ENCODE measurements at places on chromosomes 1 and 21.

DNA sequence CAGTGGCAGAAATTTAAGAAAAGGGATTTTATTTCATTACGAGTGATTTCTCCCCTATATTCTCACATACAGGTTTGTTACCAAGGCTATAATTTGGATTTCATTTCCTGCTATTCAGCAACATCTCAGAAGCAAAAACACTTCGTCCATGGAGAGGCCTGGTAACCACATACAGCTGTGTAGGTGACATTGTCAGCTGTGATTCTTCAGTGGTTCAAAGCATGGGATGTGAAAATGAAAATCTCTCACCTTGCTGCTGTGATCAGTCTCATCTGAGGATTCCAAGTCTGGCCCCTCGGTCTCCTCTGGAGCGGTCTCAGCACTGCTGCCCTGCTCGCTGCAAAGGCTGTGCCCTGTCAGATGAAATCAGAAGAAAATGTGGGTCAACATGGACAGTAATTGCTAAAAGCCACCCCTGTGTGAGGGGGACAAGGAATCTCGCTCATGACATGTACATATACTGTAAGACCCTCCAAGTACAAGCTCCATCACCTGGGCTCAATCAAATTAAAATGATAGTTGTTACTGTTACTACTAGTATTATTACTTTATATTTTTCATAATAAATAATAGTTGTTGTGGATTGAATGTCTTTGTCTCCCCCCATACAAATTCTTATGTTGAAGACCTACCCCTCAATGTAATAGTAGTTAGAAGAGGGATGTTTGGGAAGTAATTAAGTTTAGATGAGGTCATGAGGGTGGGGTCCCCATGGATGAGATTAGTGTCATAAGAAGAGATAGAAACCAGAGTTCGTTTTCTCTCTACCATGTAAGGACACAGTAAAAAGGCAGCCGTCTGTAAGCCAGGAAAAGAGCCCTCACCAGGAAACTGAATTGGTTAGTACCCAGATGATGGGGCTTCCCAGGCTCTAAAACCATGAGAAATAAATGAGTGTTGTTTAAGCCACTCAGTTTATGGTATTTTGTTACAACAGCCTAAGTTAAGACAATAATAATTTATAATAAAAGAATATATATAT, 126.7 kb upstream of the KRTAP19-8 start:
- no peak for DNase-seq

GRCh38 chr21:35231090-35231489, 182.0 kb upstream of the RUNX1 start:
- DNase-seq = no peak

DNA sequence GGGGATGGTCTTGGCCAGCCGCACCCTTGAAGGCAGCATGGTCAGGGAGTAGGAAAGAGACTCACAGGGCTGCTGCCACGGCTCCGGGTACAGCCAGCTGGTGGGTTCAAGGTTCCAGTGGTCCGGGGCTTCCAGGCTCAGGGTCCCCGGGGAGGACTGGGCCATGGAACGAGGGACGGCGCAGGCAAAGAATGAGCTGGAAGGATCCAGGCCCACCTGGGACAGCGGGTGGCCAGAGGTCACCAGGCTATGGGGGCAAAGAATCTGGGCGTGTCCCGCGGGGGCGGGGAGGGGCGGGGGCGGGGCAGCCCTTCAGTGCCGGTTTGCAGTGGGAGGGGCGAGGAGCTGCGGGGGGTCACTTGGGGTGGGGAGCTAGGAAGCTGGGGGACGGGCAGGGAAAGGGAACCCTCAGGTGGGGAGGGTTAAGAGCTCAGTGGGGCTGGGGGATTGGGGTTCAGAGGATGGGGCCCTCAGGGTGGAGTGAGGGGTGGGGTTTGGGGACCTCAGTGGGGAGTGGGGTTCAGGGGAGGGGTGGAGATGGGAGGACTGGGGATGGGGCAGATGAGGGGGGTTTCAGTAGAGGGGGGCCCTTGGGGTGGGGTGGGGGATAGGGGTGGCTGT, at the start of gene DNMT3L:
Gene DNMT3L (minus strand): TSS at position 223 of the 621 bp plus-strand sequence. CDS start 638 bp downstream, outside the sequence.
- no peak for DNase-seq

DNA sequence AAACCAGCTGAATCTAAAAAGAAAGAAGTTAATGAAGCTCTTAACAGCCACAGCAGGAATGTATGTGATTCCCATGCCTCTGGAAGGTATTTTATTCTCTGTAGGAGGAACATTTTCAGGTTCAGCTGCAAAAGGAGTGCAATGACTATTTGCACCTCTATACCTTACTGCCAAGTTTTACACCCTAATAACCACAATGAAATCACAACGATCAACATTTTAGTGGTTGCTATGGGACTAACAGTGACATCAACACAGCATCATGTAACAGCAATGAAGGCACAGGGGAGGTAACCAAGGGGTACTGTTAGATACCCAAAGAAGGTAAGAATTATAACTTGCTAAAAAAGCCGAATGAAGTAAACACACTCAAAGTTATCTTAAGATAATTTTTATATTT, 116.3 kb upstream of the HP1BP3 start:
- DNase-seq = no peak

- DNase-seq = no peak
These were observed 232.0 kb upstream of the KCNK2 start for GRCh38 chr1:214850432-214851050.

- no peak for DNase-seq
These were observed 15.9 kb upstream of the NASP start for GRCh38 chr1:45567911-45568310.

DNA sequence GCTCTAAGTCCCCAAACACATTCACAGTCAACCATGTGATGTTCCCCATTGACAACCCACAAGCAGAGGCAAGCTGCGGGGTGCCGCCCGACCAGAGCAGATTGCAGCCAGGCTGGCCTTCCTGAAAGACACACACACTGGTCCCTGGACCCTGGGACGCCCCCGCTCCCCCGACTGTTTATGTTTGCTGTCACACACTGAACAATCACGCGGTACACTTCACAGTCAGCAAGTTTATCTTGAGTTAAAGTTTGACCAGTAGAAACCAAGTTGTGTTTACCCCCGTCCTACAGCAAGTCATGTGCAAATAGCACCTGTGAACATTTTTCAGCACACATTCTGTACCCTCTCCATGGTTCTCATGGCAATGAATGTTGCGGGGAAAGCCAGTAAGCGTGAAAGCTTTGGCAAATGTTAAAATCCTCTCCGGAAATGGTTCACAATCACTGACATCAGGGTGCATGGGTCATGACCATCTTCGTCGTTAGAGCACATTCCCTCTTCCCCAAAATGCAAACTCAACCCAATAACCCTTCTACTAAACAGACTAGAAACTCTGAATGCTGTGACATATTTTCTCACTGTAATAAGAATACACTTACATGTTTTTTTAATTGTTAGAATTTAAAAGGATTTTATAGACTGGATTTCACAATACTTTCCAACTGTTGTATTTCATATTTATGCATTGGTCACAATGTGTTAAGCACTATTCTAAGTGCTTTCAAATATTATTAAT, 33.3 kb upstream of the IRF2BP2 start:
- no peak for DNase-seq

- no peak for DNase-seq
These were observed 163.5 kb downstream of the RYR2 start for GRCh38 chr1:237205400-237206064.

DNA sequence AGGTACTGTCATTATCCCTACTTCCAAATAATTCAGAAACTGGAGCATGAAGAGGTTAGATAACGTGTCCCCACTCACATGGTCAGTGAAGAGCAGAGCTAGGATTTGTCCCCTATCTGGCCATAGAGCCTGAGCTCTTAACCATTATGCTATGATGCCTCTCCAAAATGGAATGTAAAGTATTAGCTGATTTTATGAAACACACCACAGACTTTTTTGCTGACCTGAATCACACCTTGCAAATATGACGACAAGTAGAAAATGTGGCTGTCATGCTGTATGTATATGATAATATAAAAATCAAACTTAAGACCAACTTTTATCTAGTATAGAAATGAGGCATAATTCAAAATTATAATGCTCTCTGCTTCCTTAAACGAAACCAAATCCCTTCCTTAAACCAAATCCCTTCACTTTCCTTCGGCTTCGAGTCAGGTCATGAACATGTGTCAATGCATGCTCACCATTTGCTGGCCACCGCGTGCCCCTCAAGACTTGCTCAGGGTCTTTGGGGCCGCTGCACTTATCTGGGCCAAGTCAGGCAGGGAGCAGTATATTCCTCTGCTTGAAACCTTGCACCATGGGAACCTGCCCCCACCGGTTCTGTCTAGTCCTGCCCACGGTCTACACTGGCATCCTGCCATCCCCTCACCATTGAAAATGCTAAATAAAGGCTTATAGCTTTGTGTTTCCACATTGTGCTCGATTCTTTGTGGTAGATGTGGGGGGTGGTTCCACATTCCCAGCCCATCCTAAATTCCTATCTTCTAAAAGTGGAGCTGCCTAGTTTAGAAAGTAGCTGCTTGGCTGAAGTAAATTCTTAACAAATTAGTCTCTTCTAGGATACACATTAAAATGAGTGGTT, 1.6 kb upstream of the TMCC2 start:
- DNase-seq = no peak

- DNase-seq = no peak
These were observed 13.7 kb downstream of the MTHFR start for GRCh38 chr1:11792106-11792505.

GRCh38 chr1:38046884-38047602, 450 bp upstream of the POU3F1 start:
- peak; percentile 58 for DNase-seq

DNA sequence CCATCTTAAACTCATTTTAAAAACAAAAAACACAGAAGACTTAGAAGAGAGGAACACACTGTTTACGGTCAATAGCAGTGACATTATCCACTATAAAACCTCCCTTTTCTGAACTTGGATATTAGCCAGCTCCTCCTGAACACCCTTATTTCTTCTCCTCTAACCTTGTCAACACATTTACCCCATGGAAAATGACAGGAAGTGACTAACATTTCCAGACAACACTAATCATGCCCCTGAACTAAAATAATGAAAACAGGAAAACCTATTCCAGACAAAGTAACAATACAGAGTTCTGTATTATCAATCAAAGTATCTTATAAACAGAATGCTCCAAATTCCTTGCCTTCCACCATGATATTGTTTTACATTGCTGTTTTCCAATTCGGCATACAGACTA, 45.3 kb downstream of the PALMD start:
- no peak for DNase-seq

DNA sequence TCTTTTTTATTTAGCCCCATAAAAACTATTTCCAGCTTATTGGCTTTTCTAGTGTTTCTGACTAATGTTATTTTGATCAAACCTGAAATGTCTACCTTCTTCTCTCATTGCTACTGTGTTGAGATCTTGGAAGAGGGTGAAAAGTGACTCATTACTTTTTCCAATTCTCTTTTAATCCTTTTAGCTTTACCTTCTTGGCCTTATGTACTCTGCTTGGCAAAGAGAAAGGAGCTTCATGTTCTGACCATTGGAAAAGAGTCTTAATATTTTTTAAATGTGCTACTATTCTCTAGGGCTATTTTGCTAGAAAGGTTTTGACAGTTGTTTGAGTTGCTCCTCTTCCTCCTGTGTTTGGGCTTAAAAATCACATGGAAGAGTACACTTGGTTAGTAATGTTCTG, 97.8 kb upstream of the CHODL start:
- DNase-seq = no peak

DNA sequence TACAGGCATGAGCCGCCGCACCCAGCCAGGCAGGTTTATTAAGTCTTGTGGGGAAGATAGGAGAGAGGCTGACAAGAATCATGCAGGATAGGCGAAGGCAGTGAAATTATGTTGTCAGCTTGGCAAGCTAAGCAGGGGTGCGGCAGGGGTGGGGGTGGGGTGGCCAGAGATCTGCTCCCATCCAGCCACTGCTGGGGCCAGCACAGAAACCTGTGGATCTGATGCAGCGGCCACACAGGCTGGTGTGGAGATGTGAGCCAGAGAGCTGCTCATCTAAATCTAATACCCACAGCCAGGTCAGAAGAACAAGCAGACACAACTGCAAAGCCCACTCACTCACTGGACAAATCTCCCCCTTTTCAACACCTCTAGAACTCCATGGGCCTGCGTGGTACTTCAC, 68.7 kb downstream of the KCTD3 start:
- no peak for DNase-seq

GRCh38 chr1:204110894-204111633, 38.1 kb downstream of the SOX13 start:
- no peak for DNase-seq

- no peak for DNase-seq
These were observed at the start of gene DLGAP3 for GRCh38 chr1:34929497-34929852. Gene DLGAP3 (minus strand): TSS chr1:34929650. CDS start chr1:34905383, 24,267 bp downstream.

DNA sequence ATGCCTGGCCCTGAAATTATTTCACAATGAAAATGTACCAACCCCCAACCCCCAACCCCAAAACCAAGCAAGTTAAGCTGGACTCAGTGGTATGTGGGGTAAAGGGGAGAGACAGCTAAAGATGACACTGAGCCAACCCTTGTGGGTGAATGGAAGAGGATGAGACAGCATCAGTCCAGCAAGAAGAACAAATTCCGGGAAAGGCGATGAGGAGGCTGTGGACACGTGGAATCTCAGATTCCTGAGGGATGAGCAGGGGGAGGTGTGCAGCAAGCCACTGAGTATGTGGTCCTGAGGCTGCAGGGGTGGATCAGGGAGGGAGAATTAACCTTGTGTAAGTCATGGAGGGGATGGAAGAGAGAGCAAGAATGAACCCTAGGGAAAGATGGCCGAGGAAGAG, 14.4 kb upstream of the ZNF362 start:
- no peak for DNase-seq

- no peak for DNase-seq
These were observed 17.1 kb downstream of the RGL1 start for GRCh38 chr1:183821889-183822611.

DNA sequence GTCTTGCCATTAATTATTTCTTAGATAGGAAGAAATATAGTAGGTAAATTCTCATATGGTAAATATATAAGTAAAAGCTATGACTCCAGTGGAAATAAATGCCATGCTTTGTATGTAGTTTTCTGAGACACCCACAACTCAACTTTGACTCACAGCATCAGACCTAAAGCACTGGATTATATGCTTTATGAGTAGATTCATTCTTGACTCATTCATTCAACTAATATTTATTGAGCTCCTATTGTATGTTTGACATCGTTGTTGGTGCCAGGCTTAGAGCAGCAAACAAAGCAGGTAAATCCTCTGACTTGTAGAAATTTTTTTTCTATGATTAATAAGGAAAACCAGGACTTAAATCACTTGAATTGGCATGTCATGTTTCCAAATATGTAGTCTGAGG, 211.4 kb downstream of the PTPRC start:
- DNase-seq = no peak

- peak; percentile 61 for DNase-seq
These were observed 6.7 kb downstream of the LMO4 start for GRCh38 chr1:87335175-87335884.

DNA sequence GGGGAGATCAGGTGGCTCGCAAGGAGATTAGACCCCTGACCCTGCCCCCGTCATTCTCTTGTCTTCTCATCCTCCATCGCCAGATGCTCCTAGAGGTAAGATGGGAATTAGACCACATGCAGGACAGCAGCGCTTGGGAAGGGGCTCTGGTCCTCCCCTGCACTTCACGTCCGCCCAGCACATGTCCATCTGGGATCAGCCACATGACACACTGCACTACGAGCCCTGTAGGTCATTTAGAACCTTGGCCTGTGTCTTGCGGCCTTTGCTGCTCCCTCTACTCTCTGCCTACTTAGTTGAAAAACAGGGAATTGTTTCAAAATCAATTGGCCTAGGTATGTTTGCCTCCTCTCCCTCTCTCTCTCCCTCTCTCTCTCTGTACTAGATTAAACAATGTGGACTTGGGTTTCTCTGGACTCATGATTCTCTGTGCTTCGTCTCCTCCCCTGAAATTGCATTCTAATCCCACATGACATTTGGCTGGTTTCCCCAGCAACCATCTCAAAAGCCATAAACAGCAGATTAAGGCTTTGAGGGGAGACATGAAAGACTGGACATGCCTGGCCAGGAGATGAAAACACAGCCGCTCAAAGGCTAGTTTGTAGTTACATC, 3.8 kb upstream of the NCMAP start:
- DNase-seq = no peak
